ENCODE measurements at places on chromosomes 5 and 9. TPM values are rescaled to one million over a fixed set of nuclear protein-coding genes. Genes with fewer than 3 reads are reported as not detected.
A peak's percentile ranks its signal among the peaks of the same experiment; 100 is the strongest.

DBN1 gene
- 183 TPM for polyA plus RNA-seq

RASEF gene
- 8.8 TPM for polyA plus RNA-seq

RPP25L gene
- 25.7 TPM for polyA plus RNA-seq

- DNase-seq: no peak
These were observed 442.7 kb upstream of the CD180 start for GRCh38 chr5:67639313-67639712.

DNA sequence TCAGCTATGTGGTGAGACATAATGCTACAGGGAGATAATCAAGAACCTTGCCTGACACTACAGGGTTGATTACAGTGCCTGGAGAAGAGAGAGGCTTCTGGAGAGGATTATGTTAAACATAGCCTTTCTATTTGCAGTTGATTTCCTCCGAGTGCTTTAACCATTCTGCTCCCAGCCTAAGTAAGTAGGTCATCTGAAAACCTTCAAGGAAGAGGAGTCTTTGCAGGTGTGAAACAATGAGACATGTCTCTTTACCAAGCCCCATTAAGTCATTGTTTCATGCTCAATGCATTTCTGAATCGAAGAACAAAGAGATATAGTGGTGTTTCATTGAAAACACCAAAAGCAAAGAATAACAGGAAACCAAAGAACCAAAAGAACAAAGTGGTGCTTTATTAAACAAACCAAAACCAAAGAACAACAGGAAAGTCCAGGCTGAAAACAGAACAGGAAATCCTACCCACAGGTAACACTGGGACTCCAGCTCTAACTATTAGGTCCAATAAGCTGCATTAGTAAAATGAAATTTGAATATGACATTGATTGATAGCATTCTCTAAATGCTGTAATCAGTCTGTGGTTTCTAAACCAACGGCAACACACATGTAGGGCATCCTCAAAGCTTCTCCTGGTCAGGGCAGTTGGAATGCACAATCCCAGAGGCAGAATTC lies 113.3 kb upstream of the SPATA31D4 start:
- no peak for DNase-seq

- no peak for DNase-seq
These were observed 10.7 kb downstream of the AGTPBP1 start for GRCh38 chr9:85730916-85731630.

- peak; percentile 92 for DNase-seq
These were observed at the start of gene TBC1D2 for GRCh38 chr9:98255578-98256296. Gene TBC1D2, minus strand, starts transcription at chr9:98255649. Its CDS starts 108 bp downstream, at chr9:98255541.

- DNase-seq: no peak
These were observed 216.0 kb downstream of the SMARCA2 start for GRCh38 chr9:2231101-2231500.

DNA sequence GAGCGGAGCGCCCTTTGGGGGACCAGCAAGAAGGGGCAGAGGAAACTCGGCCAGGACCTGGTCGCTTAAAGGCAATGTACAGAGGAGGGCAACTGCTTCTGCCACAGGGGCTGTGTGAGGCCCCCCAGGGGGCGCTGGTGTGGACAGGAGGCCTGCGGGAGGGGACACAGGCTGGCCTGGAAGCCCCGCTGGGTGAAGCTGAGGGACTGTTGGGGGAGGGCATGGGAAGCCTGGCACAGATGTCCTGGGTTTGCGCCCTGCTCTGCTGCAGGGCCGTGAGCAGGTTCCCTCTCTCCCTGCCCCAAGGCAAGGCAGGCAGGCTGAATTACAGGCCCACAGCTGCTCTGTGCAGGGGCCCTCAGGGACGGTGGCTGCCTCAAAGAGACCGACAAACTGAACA lies 5.4 kb downstream of the MED22 start:
- no peak for DNase-seq

All from left renal pelvis (tissue), 4 donors.